Umbilical cord (tissue), 2 donors: ENCODE measurements at places on chromosomes 3 and 15.

DNA sequence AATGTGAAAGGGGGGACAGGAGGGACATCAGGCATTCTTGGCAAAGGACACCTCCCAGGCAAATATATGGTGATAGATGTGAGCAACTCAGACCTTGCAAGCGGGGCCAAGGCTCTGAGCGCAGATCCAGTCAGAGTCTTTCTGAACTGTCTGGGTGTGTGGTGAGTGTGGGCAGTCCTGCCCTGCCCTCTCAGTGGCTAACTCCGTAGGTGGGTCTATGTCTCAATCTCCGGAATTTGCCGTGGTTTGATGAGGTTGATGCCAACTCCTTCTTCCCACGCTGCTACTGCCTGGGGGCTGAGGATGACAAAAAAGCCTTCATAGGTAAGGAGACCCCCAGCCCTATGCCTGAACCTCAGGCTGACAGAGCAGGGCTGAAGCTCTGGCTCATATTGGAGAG is 7.4 kb downstream of the TTLL3 start:
- no peak for DNase-seq

- no peak for DNase-seq
These were observed 52.6 kb downstream of the CCK start for GRCh38 chr3:42213417-42213816.

DNA sequence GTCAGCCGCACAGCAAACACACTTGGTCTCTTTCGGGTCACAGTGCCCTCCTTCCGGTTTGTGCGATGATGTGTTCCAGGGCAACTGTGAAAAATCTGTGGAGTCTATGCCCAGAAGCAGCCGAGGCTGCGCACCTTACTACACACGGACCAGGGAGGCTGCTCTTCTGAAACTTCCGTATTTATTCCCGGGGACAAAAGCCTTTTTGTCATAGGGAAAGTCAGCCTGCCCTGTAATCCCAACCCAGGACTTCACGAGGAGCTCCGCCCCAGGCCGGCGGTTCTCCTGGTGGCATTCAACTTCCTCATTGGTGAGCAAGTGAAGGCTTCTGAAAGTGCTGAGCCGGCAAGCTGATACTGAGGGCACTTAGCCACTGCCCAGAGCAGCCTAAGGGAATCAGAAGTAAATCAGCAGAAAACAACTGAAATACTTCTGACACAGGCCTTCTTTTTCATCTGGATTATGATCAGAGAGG is 126.5 kb downstream of the FMN1 start:
- peak; percentile 9 for DNase-seq

GRCh38 chr15:36784717-36785116 is 205.3 kb downstream of the CDIN1 start:
- no peak for DNase-seq

- no peak for DNase-seq
These were observed 181.2 kb upstream of the IL12A start for GRCh38 chr3:159807137-159808040.

- DNase-seq, result no peak
These were observed 334.7 kb upstream of the RASGRP1 start for GRCh38 chr15:38899300-38899699.

DNA sequence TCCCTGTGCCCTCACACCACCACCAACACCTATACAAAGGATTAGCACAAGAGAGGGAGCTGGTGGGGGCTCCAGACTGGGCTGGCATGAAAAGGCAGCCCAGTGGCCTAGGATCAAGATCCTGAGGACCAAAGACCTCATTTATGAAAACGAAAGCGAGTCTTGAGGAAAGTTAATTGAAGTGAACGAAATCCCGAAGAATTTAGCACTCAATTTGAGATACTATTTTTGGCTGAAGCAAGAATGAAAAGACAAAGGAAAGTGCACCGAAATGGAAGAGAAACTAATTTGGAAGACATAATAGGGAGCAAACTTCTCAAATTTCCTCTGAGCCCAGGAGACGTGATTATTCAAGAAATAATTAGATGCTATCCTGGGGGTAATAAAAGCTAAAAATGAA is 68.7 kb upstream of the SLC6A11 start:
- DNase-seq, result no peak

DNA sequence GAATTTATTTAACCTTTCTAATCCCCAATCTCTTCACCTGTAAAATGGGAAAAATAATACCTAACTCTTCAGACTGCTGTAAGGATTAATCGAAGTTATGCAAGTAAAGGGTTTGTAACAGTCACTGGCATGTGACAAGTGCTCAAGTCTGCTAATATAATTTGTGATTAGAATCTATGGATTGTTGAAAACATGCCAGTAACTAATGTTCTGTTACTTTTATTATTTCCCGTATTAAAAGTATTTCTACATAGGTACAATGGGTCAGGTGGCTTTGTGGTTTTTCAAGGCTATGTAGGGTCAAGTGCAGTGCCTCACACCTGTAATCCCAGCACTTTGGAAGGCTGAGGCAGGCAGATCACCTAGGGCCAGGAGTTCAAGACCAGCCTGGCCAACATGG is 29.4 kb downstream of the ULK4 start:
- no peak for DNase-seq

DNA sequence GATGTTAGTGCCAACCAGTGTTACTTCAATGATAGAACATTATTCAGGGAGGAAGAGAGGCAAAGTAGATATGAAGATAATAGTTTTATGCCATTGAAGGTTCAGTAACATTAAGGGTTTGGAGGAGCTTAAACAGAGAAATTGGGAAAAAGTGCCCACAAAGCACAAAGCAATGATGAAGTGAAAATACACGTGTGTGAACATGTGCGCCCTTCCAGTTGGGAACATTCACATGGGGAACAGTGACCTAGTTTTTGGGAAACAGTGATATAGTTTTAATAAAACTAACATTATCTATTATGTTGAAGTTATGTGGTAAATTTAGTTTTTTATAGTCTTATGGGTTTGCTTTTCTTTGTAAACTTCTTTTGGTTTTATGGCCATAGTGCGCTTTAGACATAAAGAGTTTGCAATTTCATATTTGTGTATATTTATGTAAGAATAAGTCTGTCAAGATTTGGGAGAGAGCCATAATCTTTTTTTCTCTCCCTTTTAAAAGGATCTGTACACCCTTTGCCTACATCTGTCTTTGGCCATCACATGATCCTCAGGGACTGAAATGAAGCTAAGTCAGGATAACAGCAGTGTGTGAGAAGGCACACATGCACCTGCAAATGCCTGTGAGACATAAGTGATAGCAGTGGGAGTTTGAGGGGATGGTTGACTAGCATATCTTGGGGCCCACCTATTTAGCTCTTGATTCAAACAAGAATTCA is 450.3 kb upstream of the THRB start:
- DNase-seq, result no peak

GRCh38 chr3:186570941-186571643 is 572 bp downstream of the DNAJB11 start:
- no peak for DNase-seq

DNA sequence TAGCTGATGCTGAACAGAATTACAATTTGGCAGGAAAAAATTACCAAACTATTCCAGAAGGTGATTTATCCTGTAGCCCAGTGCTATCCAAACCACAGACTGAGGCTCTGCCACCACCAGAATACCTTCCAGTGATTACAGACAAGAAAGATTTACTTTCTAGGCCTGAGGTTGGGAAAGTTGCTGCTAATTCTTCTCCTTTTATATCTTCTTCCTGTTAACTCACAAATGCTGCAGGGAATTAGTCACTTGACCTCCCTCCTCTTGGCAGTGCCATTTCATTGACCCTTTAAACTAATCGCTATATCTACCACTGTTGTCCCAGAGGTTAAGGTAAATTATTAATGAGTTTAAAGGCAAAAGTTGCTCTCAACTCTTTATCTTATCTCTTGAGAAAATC is 118.4 kb downstream of the CTNNB1 start:
- DNase-seq, result no peak

DNA sequence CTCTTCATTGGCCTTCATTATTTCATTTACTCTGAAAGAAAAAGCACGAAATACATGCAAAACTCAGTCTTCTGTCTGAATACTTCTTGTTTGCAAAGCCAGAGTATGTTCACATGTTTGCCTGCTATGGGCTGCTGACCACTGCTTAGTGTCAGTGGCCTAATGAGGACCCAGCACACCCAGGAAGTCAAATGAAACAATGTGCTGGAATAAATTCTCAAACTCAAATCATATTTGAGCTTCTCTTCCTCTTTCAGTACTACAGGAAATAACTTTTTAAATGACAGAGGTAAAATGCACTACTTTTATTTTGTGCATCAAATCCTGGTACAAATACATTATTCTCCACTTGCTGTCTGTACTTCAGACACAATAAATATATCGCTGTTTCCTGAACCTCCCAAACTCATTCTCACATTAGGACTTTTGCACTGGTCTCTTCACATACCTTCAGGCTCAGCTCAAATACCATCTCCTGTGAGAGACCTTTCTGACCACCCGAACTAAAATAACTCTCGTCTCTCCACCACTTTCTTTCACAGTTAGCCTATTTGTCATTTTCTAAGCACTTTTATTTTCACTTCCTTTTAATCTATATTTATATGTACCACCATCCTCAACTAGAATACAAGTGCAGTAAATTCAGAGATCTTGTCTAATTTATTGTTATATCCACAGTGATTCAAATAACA is 176.8 kb downstream of the TUSC7 start:
- DNase-seq, result no peak

DNA sequence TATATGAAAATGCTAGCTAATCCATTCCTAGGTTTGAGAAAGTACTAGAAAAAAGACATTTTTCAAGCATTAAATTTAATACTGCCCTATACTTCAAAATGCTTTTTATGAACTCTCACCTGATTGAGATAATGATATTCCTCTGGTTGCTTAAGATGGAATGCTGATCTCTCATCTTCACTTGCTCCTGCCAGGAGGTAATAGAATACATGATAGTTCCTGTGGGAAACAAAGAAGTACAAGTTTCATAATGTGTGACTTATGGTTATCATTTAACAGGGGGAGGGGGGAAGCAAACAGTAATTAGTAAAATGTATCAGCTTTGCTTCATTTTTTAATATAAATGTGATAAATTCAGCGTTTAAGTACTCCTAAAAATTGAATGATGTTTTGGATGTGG is 97.2 kb downstream of the MYO9A start:
- DNase-seq, result no peak

DNA sequence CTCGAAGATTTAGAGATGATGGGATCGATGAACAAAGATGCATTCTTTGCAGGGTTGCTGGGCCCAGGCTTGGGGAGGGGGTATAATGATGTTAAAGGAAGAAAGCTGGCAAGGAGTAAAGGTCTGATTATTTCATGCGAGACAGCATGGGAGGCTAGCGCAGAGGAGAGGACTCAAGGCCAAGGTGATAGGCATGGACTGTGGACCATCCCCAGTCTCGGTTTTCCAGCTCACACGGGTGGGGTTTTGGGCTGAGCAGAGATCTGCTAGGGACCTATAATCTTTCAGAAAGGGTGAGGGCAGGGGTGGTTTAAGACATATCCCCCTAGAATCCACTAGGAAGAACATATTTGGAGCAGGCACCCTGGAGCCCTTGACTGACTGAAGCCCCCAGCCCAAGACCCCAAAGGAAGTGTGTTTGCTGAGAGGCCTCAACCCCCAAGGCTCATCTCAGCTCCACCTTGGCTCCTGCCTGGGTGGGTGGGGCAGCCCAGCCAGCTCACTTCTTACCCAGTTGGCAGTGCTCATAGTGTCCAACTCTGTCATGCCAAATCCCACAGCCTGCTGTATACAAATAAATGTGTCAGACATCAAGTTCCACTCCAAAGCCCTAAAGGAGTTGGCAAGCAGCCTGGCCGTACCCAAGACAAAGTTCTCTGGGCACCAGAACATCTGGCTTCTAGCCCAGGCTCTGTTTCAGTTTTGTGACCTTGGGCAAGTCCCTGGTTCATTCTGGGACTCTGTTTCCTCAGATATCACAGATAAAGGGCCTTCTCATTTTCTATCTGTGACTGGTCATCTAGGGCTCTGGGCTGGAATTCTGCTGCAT is 17.9 kb downstream of the ACSBG1 start:
- DNase-seq, result no peak

GRCh38 chr15:88769161-88769971 is 33.9 kb upstream of the ACAN start:
- DNase-seq, result peak; percentile 50

GRCh38 chr3:156389449-156389950 is 165.4 kb downstream of the SSR3 start:
- DNase-seq, result no peak

DNA sequence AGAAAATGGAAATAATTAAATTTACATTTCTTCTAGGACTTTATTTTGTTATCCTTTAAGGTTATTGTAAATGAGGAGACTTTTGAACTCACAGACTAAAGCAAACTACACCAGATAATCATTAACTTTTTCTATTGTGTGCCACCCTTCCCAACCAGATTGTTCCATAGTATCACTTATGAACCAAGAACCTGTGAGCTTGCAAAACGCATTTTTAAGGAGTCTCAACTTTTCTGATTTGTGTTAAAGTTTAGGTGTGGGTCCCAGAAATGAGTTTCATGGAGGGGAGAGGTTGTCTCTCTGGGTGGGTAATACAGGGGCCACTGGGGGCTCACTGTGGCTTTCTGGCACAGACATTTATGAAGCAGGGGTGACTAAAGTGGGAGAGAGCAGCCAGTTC is 75.7 kb downstream of the IGF1R start:
- no peak for DNase-seq

DNA sequence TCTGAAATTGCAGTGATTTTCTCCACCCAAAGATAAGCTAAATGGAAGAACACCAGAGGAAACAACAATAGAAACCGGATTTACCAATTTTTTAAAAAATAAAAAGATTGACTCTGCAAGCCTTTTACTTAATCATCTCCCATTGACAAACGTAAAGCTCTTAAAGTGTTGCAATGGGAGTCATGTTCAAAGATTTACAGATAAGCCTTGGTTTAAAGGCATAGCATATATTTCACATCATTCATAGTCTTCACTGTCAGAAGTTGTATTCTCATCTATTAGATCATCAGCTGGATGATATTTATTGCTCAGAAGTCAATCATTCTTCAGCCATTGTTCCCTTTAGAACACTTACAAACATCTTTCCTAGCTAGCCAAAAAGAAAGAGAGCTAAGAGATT is 397.6 kb downstream of the GBE1 start:
- no peak for DNase-seq

GRCh38 chr15:76065245-76065644 is 5.5 kb downstream of the TMEM266 start:
- DNase-seq, result no peak

DNA sequence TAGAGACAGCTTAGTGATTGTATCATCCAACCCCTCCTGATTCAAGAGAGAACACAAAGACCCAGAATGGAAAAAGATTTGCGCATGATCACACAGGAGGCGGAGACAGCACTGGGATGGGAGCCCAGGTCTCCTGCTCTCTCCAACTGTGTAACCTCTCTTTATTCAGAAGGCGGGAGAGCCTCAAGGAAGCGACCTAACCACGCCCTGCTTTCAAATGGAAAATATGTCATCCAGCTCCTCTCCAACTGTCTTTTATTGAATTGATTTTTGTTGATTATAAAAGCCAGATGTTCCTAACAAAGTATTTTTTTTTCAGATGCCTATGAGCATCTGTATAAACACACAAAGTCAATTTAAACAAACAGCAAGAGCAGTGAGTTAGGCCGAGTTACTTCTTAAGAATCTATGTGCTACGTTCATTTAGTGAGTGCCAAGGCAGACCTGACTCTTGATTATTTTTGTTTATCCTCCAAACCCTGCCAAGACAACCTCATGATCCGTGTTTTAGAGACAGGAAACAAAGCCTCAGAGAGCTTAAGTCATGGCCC is 74.5 kb downstream of the BFSP2 start:
- DNase-seq, result peak; percentile 85
